Keratinocyte (primary cell): ENCODE measurements at places on chromosomes 6 and 20.

DNA sequence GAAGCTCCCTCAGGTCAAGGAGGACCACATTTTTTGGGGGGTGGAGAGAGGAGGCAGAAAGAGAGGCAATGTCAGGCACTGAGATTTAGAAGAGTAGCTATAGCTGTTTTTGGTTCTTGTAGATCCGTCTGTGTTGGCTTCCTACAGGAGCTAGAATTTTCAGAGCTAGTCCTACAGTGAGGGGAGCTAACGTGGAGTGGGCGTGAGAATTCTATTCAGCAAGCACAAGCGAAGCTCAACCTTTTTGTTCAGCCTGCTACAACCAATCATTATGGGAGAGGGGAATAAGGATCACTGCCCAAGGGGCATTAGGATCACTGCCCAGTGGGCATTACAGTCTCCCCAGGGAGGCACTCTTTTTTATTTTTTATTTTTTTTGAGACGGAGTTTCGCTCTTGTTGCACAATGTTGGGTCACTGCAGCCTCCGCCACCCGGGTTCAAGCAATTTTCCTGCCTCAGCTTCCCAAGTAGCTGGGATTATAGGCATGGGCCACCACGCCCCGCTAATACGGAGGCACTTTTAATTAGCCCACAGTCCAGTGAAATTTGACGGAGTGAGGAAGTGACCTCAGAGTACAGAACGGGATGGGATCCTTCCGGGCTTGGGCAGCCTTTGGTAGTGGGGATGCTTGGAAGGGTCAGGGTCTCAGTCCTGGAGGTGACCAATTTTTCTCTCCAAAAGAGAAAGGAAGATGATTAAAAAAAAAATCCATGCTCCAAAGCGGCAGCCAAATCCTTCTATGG is 1.1 kb upstream of the PANK2 start:
- DNase-seq = no peak

- DNase-seq = no peak
Observed at GRCh38 chr6:13277231-13277630, 51.1 kb downstream of the TBC1D7 start.

- DNase-seq = no peak
Observed at GRCh38 chr20:4870906-4871305, 130.4 kb downstream of the SLC23A2 start.

GRCh38 chr6:12656906-12657305 is 59.7 kb upstream of the PHACTR1 start:
- no peak for DNase-seq

- no peak for DNase-seq
Observed at GRCh38 chr20:57652606-57653545, 32.6 kb upstream of the ZBP1 start.

DNA sequence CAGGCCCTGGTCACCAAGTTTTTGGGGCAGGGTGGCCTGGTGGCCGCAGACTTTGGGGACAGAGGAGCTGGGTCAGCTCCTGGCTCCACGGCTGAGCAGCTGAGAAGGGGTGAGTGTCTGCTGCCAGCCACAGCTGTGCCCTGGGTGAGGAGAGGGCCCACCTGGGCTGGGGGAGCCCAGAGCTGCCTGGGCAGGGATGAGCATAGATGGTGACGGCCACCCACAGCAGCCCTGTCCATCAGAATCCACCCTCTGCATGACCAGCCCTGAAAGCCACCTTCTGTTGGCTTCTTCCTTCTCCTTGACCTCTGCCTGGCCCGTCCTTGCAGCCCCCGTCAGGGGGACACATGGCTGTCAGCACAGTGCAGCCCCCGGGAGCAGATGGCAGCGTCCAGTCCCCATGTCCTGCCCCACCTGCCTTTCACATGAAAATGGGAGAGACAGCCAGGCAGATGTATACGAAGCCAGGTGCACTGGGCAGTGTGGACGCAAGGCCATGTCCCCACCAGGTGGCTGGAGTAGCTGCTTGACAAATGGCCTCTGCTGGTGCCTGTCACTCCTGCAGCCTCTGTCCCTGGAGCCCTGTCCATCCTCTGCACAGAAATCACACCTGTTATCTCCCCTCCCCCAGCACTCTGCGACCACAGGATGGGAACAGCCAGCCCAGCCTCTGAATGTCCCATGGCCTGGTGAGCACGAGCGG is 220.8 kb downstream of the PREX1 start:
- no peak for DNase-seq

- DNase-seq = no peak
Observed at GRCh38 chr20:49034070-49034732, 11.9 kb upstream of the CSE1L start.

GRCh38 chr6:36844232-36845170 is 5.3 kb upstream of the CPNE5 start:
- no peak for DNase-seq

- DNase-seq = no peak
Observed at GRCh38 chr6:18263418-18264218, 712 bp downstream of the DEK start.

- no peak for DNase-seq
Observed at GRCh38 chr6:53504512-53504911, 40.4 kb downstream of the GCLC start.

GRCh38 chr20:56716806-56717205 is 87.7 kb downstream of the TFAP2C start:
- peak; percentile 21 for DNase-seq

GRCh38 chr6:112717401-112717800 is 370.3 kb downstream of the RFPL4B start:
- no peak for DNase-seq

DNA sequence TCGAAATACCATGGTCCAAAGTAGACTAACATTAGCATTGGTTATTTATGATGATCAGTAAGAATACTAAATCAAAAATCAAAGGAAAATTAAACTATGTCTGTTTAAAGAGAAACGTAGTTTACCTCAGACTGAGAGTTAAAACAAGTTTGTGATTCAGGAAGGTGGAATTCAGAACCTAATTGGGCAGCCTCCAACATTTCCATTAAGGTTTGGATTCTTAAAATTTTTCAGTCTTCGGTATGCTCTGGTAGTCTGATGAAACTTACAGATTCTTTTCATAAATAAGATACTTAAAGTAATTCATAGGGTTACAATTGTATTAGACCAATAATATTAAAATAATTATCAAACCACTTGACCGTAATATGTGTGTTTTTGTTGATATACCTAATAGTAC is 18.6 kb downstream of the HFE start:
- no peak for DNase-seq

GRCh38 chr6:134870677-134871498 is 79.0 kb downstream of the ALDH8A1 start:
- DNase-seq = no peak

DNA sequence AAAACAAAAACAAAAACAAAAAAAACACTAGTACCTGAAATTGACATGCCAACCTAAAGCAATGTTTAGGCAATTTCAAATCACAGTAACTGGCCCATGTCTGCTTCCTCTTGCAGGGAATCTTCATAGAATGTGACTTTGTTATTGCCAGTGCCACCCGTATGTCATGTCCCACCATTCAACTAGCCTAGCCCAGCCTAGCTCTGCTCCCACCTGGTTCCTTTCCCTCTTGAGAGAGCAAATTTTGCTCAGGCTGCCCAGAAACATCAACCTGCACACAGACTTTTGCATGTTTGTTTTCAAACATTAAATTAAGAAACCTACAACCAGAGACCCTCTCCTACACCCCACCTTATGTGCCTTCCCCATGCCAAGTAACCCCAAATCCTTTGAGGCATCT is 124.8 kb upstream of the SLC2A12 start:
- no peak for DNase-seq

GRCh38 chr20:34525342-34525708 is 9.1 kb downstream of the DYNLRB1 start:
- DNase-seq = no peak

DNA sequence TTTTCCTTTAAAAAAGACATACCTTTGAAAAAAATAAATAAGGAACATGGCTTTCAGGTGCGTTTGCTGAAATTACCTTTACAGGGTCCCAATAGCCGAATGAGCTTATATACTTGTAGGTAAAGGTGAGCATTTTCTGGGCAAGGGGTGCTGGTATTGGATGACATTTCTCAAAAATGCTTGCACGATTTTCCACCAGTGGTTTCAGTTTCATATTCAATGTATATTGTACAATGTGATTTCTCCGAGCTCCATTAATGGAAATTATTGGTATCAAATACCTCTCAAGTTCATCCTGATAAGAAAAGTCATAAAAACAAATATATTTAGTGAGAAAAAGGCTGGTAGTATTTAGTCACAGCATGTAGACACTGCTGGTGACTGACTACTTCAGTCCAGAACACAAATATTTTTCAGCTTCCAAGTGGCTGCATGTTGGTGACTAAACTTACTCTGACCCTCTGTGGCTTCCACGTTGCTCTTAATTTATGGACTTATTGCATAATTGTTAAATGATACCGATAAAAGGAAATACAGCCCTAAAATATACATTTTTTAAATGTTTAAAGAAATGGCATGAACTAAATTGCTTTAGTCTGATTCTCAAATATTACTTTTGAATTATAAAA is 32.9 kb upstream of the ZBTB24 start:
- no peak for DNase-seq

GRCh38 chr6:20434766-20435165 is 33.1 kb downstream of the E2F3 start:
- DNase-seq = no peak
